ENCODE measurements at places on chromosomes 13 and 19.

GRCh38 chr19:3599776-3600187, 6.9 kb downstream of the TBXA2R start:
- DNase-seq = no peak

- no peak for DNase-seq
Measured at GRCh38 chr13:39540929-39541605, 61.9 kb downstream of the LHFPL6 start.

GRCh38 chr19:45446295-45446694, 21.5 kb upstream of the FOSB start:
- DNase-seq = no peak

- no peak for DNase-seq
Measured at GRCh38 chr19:2308114-2308556, at the start of gene LINGO3. TSS of gene LINGO3 (minus strand) at chr19:2308154. CDS start at chr19:2291776, 16,378 bp downstream.

GRCh38 chr13:22017226-22017625, 346.4 kb downstream of the FGF9 start:
- no peak for DNase-seq

GRCh38 chr19:3192684-3193083, 7.0 kb downstream of the NCLN start:
- DNase-seq = no peak

Measured in activated T-helper 1 cell treated with anti-CD3 and anti-CD28 coated beads, Interleukin-12 subunit alpha, Interleukin-12 subunit beta, Interleukin-2, Interleukin-4 antibody, amounts not matched to agents 30 ng/mL and 10 ng/mL and 1 ng/mL, durations not matched to agents 14 hours and 24 hours and 36 hours (primary cell).